Omental fat pad (tissue), 4 donors: ENCODE measurements at places on chromosomes 4 and X. TPM values are rescaled to one million over a fixed set of nuclear protein-coding genes. Genes with fewer than 3 reads are reported as not detected.

DNA sequence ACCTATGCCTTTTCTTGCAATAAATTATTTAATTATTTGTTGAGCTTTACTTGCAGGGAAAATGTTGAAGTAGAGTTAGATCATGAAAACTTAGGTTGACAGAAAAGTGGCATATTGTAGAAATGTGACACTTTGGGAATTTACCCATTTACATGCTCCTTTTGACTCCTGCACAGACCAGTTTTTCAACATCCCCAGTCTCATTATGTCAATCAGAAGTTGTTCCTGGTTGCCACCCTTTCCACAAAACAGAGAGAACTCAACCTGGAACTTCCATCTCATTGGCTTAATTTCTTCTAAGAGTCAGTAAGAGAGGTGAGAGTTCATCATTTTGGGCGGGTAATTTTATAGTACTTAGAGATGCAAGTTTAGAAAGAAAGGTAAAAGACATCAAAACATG, 284.6 kb upstream of the ANKRD50 start:
- no peak for DNase-seq

DNA sequence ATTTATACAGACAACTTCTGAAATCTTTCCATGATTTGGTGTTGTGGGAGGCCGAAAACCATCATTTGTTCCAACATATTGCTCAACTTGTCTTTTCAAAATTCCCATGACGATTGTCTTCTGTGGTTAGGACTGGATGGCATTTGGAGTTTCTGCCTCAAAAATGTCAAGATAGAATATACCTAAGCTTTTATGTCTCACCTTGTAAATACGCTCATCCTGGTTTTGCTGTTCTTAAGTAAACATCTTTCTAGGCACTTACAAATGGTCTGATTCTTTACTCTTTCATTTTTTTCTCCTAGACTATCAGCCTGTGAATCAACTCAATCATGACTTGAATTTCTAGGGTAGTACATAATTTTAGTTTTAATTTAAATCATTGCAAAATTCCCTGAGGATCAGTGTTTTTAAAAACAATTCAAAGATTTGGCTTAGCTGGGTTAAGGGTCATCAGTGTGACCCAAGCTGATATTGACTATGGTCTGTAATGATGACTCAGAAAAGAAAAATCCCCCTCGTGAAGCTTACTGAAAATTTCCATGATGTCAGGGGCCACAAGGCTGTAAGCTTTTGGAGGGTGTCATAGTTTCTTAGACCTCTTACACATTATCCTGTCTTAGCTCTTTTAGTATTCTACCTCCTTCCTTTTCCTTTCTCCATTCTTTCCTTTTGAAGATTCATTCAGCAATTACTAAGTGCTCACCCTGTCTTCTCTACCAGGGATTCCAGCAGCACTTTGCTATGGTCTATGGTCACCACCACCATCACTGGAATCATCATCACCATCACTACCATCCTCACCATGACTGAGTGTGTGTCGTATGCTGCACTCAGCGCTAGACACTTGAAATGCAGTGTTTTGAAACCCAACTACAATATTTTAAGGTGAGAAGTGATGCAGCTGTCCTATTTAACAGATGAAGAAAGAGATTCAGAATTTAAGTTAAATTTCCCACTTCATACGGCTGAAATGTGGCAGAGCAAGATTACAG, 124.4 kb downstream of the CPE start:
- DNase-seq = no peak

ETNPPL gene
- 0.96 TPM for total RNA-seq

- DNase-seq = no peak
These were observed 148.0 kb downstream of the TENM3 start for GRCh38 chr4:182391111-182391684.
